ENCODE measurements at places on chromosomes 5 and 9.

- no peak for DNase-seq
Observed at GRCh38 chr9:115084157-115084556, 33.8 kb downstream of the TNC start.

GRCh38 chr5:60148366-60148765, 254.8 kb upstream of the PDE4D start:
- no peak for DNase-seq

DNA sequence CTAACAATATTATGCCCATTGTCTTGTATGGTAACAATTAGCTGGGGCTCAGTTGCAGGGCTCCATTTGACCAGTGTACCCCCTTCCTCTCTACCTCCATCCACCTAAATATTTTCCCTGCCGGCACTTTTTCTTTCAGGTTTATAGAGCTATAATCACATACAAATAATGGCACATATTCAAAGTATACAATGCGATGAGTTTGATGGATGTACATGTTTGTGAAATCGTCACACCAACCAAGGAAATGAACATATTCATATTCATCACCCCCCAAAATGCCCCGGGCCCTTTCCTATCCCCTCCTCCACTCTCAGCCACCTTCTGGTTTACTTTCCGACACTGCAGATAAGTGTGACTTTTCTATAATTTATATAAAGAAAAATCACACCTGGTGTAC, 351.5 kb downstream of the GADD45G start:
- DNase-seq = no peak

DNA sequence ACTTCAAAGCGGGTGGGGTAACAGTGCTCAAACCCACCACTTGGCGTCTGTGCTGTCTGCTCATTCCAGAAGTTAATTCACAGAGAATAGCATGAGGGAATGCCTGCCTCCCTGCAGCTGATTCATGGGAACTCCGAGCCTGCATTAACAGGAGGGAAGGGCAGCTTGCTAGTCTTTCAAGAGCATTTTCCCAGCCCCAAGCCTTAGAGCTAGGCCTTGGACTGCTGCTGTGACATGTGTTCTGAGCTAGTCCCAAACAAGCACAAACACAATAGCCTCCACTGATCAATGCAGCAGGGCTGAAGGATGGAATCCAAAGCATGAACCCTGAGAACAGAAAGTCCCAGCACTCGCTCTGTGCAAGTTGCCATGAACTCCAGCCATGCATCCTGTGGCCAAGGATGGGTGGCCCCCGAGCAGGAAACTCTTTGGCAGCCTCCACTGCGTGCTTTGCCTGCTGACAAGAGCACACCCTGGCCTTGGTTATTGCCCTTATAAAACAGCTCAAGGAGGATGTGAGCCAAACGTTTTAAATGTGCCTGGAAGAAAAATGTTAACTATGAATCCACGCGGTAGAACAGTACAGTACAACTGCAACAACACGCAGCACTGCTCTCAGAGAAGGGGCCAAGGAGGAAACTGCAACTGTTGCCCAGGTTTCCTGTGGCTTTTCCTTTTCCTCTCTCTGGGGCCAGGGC, 653.1 kb upstream of the KLF4 start:
- DNase-seq = no peak

DNA sequence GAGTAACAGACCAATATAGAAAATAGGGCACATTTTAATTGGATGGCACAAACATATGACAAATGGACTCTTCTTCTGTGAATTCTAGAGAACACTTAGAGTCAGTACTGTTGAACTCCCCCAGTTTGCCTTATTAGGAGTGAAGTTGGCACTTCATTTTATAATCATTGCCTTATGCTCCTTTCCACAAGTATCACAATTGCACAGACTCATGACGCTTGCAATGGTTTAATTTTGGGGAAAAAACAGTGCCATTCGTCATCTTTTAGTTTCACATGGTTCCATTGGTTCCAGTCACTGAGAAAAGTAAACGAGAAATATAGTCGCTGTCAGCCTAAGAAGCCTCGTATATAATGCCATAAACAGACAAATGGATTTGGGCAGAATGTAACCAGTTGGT, 71.2 kb downstream of the LURAP1L start:
- no peak for DNase-seq

- no peak for DNase-seq
Observed at GRCh38 chr9:111502506-111502905, 18.3 kb upstream of the ECPAS start.

- DNase-seq = no peak
Observed at GRCh38 chr5:81420039-81420667, 26.2 kb upstream of the ACOT12 start.

DNA sequence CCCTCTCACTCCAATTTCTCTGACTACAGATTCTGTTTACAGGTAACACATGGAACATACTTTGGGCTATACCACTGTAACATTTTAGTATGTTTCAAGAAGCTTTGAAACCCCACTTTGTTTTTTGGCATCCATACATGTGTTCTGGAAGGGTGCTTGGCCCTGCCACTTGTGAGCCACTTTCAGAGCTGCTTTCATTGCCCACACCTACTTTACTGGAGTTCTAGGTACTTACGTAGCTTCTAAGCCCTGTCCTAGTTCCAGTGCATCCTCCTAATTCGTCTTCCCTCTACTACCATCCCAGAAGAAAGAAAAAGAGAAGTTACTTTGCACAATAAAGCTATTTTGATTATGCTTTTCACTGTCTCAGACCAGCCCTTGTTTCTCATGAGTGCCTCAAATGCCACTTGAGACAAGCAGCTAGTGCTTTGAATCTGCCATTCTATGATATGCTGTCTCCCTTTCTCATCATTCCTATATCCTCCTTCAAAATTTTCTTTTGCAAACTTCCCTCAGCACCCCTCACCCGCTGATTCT, 26.5 kb upstream of the C5orf47 start:
- no peak for DNase-seq

DNA sequence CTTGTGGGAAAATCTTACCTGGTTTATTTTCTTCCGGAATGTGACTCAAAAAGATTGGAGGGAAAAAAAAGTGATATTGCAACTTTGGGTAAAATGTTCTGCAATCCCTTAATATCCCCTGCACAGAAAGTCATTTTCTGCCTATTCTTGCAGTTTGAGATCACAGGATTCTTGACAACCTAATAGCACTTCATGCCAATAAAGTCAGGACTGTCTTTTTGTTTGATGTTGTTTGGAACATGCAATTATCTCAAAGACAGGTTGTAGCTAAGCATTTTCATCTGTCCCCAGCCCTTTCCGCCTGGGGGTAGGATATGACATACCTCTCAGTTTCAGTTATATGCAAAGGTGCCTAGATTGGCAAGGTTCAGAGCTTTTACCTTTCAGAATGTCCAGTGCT, 63.9 kb downstream of the ALDH1A1 start:
- DNase-seq = no peak

DNA sequence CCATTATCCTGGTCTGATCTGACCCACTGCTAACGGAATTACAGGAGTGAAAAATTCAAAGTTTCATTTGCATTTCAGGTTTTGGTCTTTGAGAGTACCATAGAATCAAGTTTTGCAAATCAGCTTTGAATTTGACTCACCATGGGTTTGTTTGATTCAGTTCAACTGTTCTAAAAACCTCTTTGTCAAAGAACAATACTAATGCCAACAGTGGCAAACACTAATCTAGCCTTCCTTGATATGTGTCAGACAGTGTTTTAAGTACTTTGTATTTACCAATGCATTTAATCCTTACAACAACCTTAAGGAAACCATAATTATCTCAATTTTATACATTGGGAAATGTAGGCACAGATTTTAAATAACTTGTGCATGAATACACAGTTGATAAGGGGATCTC, 10.1 kb upstream of the FSD1L start:
- DNase-seq = no peak

- DNase-seq = no peak
Observed at GRCh38 chr5:172002310-172002709, 4.1 kb downstream of the FBXW11 start.

GRCh38 chr9:110031511-110032173, 176.3 kb downstream of the C9orf152 start:
- DNase-seq = no peak

DNA sequence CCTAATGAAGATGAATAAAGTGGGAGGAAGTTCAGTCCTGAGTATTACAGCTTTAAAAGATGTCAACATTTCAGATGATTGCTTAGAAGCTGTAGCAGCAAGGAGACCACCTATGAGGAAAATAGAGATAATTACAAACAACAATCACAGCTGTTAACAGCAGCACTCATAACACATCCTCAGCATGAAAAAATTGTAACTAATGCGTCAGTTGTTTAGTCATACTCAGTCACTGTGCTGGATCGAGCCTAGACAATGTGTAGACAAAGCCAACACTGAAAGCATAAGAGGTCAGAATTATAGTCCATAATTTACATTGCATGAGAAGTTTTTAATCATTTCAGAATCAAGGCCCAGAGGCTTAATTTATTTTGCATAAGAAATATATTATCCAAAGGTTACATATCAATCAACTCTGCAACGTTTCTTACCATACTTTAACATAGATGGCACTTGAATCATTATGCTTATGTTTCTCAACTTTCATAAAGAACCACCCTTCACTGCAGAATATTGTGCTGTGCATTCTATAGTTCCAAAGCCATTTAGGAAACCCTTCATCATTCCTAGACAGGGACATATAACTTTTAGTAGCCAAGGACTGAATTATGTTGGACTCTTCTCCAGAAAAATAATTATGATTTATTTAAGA, 60.2 kb upstream of the HAPLN1 start:
- DNase-seq = no peak

DNA sequence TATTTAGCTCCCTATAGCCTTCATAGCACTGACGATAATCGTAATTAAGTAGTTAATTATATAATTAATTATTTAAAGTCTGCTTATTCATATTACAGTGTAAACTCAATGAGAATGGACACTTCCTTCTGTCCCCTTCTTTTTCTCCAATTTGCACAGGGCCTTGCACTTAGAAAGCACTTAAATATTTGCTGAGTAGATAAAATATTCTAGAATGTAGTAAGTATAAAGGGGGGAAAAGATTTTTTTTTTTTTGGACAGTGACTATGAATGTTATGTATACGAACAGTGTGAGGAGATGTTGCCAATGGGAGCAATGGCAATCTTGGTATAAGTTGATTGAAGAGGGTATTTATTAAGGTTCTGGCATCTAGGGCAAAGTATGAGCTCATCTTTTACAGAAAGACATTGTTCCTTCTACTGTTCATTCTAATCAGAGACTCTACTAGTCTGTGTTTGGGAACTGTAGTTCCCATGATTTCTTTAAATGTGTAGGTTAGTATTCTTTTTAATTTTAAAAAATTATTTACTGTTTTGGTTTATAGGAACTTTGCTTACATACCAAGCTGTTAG, 49.4 kb downstream of the YTHDC2 start:
- DNase-seq = no peak

DNA sequence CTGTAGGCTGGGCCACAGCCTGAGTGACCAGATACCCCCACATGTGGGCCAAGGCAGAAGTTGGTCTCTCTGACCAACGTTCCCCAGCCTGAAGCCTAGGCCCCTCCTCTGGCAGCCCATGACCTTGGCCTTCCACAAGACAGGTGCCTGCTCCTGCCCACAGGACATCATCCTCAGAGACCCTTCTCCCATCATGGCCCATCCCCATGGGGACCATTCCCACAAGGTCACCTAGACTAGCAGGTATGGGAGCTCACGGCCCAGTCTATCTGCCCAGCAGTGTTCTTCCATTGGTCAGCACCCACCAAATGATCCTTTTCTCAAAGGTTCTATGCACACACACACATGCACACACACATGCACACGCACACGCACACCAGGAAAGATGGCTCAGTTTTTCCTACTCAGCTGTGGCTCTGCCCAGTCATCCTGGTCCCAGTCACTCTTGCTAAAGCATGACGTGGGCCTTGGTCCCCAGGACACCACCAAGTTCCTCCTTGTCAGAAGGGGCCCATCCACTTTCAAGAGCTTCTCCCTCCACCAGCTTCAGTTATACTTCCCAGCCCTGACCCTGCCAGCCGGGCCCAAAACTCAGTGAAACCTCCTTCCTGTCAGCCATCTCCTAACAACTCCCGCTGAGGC, 65.4 kb downstream of the PAX5 start:
- no peak for DNase-seq

GRCh38 chr5:39519079-39519478, 94.3 kb upstream of the DAB2 start:
- DNase-seq = no peak

- no peak for DNase-seq
Observed at GRCh38 chr9:80004714-80005113, 432.9 kb downstream of the TLE4 start.

GRCh38 chr9:78781681-78782080, 484.8 kb downstream of the PSAT1 start:
- no peak for DNase-seq

- no peak for DNase-seq
Observed at GRCh38 chr5:171610686-171611085, 174.9 kb upstream of the SMIM23 start.

GRCh38 chr5:29897916-29898315, 1295.6 kb upstream of the CDH6 start:
- DNase-seq = no peak

DNA sequence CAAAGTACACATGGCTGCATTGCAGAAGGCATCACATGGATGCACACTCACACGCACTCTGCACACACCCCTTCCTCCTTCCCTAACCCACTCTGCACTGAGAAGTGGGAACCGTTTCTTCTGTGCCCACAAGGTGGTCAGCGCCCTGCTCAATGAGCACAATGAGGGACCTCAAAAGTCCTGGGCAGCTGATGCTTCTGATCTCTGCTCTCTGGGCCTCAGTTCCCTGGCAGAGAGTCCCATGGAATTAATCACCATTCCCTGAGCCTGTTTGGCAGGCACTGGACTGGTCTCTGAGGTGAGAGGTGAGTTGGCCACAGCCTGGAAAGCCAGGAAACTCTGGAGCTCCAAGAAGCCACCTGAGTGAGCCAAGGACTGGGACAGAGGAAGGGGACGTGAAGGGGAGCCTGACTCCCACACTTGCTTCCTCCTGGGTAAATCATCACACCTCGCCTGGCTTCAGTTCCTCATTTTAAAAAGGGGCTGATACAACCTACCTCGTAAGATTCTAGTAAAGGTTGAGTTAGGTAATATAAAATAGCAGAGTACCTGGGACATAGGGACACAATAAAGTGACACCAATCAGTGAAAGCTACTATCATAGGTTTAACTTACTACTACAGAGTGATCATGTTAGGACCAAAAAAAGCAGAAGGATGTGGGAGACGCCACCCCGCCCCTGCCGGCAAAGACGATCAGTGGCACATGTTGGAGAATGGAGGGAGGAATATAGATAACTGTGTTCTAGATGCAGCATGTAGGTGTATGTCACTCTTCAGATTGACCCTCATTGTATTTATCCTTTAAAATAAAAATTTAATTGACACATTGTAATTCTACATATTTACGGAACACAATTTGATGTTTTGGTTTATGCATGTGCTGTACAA, 21.1 kb upstream of the IGFBPL1 start:
- DNase-seq = no peak

DNA sequence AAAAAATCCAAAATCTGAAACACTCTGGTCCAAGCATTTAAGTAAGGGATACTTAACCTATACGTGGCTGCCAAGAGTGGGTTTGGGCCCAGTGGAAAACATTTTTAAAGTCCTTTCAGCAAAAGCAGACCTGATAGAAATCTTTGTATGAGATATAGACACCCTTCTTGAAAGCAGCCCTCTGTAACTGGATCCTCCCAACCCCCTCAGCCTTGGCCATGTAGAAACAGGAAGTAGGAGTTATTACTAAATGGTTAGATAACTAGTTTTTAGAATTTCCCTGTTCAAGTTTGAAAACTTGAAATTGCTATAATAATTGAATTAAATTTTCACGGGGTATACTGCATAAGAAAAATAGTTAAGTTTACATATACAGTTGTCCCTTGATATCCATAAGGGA, 111.3 kb upstream of the PCA3 start:
- DNase-seq = no peak

- DNase-seq = no peak
Observed at GRCh38 chr5:5584236-5584745, 161.8 kb downstream of the ICE1 start.

GRCh38 chr5:53448851-53449250, 31.6 kb upstream of the FST start:
- no peak for DNase-seq
